ENCODE measurements at places on chromosomes 3 and 15.
A peak's percentile ranks its signal among the peaks of the same experiment; 100 is the strongest.

- DNase-seq = no peak
Observed at GRCh38 chr3:71587958-71588357, 4.4 kb upstream of the FOXP1 start.

- no peak for DNase-seq
Observed at GRCh38 chr3:127800508-127800907, 21.8 kb downstream of the MGLL start.

- DNase-seq = peak; percentile 40
Observed at GRCh38 chr3:146817704-146818103, 212.6 kb upstream of the PLSCR5 start.

DNA sequence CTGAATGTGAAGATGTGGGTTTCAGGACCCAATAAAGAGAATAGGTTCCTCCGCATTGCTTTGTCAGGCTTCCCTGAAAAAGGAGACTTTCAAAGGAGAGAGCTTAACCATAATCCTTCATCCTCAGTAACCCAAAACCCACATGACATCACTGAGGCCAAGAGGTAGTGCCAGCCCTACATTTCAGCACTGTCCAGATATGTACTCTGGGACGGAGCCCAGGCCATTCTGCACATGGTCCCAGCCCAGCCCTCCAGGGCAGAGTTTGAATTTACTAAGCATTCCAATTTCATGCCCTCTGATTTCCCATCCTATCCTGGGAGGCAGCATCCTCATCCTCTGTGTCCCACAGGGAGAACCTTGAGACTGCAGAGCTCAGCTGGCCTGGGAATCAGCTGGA, 210.5 kb downstream of the GABRB3 start:
- DNase-seq = no peak

GRCh38 chr3:194730365-194730764, 44.7 kb downstream of the FAM43A start:
- DNase-seq = no peak

DNA sequence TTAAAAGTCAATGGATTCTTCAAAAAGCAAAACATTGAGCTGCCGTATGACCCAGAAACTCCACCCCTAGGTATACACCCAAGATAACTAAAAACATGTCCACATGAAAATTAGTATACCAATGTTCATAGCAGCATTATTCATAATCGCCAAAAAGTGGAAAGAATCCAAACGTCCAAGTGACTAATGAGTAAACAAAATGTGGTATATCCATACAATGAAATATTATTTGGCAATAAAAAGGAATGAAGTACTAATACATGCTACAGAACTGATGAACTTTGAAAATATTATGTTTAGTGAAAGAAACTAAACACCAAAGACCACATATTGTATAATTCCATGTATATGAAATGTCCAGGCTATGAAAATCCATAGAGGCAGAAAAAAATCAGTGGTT, 77.9 kb downstream of the THBS1 start:
- no peak for DNase-seq

DNA sequence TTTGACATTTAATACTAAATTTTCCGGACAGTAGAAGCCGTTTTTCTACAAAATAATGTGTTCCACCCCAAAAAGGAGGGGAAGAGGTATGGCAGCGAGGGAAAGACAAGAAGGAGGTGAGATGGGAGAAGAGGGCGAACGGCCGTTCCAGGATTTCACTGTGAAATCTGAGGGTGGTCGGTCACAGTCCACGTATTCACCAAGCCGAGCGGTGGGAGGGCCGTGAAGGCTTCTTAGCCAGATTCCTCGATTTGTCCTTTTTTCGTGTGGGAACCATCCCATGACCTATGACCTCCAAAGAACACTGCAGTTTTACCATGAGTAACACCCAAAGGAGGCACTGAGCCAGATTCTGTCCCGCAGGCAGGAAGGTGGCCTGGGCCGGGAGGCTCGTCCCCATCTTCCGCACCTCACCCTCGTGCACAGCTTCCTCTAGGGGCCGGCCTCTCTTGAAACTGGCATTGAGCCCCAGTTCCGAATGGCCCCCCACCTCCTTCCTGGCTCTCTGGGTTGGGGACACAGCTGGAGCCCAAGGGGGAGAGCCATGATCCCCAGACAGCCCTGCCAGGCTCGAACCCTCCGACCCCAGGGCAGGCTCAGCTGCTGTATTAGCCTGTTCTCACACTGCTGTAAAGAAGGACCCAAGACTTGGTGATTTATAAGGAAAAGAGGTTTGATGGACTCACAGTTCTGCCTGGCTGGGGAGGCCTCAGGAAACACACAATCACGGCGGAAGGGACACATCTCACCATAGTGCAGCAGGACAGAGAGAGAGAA, 23.7 kb downstream of the XXYLT1 start:
- DNase-seq = no peak

GRCh38 chr15:90001062-90001682, at the start of gene ZNF710:
Gene ZNF710 (plus strand): TSS chr15:90001324. CDS start chr15:90067138, 65,814 bp downstream.
- DNase-seq = no peak

DNA sequence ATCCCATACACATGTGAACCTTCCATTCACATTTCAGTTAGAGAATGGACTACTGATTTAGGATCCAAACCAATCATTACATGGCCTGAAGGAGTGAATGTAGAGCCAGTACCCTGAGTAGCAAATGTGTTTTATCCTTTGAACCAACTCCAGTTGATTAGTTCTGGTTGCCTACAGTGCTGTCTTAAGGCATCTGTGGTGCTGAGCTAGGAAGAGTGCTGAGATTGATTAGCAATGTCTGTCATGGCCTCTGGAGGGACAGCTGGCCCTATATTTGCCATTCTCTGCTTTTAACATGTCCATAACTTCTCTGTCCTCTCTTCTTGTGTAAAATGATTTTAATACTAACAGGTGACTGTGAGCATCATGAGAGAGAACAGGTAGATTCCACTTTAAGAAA, 11.1 kb downstream of the LRTM1 start:
- no peak for DNase-seq

GRCh38 chr3:132283916-132284405, 33.2 kb upstream of the ACP3 start:
- no peak for DNase-seq

DNA sequence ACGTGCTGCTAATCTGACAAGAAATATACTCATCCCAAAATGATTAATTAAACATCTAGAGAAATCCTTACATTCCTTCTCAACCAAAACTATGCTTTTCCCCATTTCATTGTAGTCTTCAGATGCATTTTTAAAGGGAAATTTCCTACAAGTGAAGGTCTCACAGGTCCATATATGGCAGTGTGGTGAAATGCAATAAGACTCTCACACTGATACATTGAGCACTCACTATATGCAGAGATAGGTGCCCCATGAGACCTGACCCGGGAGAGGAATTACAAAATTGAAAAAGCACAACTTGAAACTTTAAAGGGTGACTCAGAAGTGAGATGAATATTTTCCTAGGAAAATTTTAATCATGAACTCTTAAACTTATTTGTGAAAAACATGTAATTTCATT, 629.2 kb upstream of the NAALADL2 start:
- DNase-seq = no peak

GRCh38 chr3:134163096-134163495, 87.6 kb downstream of the RYK start:
- DNase-seq = no peak

DNA sequence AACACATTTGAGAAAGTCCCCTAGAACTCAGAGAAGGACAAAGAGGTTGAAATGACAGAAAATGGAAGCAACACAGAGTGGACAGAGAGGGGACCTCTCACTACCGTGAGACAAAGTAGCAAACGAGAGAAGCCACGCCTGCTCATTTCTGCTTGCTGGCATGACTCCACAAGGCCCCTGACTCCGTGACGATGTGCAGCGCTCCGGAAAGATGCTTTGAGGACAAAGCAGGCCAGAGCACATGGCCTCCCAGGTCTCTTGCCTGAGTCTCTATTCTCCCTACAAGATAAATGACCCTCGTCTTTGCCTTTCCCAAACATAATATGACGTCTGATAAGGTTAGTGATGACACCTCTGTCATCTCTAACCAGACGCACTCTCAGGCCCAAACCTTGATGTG, 63.8 kb upstream of the CTSH start:
- DNase-seq = no peak

GRCh38 chr3:128187495-128187894, 34.2 kb downstream of the EEFSEC start:
- no peak for DNase-seq

DNA sequence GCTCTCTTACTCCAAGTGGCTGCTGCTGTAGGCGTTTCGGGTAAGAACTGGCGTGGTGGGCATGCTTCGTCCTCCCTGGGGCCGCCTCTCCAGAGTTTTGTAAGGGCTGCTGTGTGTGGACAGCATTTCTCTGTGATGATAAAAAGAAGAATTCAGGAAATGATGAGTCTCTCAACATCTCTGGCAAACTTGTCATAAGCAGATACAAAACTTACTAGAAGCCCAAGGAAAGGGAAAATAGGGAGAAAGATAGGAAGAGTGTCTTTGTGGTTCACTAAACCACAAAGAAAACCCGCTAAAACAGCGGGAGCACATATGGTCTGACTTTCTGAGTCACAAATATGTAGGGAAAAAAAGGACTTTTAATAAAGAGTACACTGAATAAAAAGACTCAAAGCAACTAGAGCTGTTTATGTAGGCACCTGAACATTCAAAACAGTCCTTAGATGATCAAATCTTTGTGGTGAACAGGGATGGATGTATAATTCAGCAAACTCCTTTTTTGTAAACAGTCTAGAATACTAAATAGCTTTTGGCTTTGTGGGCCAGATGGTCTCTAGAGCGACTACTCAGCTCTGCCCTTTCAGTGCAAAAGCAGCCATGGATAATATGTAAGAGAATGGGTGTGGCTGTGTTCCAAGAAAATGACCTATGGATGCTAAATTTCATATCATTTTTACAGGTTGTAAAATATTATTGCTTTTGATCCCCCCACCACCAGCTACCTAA, 60.4 kb upstream of the LMOD3 start:
- peak; percentile 89 for DNase-seq

DNA sequence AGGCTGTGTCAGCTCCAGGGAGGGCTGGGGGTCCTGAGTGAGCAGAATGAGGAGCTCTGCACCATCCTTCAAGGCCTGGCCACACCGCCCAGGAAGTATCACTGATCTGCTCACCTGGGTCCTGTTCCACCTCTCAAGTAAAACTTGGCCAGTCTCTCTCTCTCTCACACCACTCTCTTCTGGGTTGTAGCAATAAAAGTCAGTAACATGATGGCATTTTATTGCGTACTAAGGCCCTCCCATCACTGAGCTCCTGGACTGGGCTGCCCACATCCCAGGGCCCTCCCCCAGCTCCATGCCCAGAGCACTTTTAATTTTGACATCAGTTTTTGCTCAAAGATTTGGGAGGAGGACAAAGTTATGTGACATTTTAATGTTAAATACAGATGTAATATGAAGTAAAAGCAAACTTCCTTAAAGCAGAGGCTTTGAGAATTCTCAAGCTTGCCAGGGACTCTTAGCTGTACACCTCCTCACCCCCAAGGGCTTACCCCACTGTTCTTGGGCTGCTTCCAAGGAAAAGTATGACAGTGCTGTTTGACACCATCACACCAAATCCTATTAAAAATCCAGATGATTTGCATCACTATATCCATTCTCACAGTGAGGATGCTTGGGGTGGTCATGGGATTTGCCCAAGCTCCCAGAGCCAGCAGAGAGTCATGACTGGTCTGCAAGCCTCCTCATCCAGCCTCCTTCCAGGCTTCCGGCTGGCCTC, 105.1 kb upstream of the SLCO2A1 start:
- no peak for DNase-seq

GRCh38 chr3:42130329-42131070, 39.3 kb downstream of the TRAK1 start:
- DNase-seq = no peak

All from HS-5 (cell line).